ENCODE measurements at places on chromosomes 1 and 21.

GRCh38 chr1:91685994-91686393 is 185.3 kb downstream of the CDC7 start:
- no peak for DNase-seq

GRCh38 chr1:159207774-159208173 is 3.1 kb downstream of the ACKR1 start:
- DNase-seq: no peak

DNA sequence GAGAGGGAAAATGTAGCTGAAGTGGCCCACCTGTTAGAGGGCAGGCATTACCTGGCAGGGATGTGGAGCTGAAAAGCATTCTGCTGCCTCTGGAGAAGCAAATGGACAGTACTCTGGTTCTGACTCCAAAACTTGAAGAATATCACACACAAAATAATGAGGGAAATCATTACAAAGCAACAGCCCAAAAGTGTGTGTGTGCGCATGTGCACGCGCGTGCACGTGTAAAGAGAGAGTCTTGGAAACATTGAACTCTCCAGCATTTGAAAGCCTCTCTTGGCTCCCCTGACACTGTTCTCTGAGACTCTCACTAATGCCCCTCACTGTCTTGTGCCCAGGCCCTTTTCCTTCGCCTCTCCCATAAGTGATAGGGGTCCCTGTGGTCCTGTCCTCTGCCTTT is 2.3 kb upstream of the VTCN1 start:
- no peak for DNase-seq

DNA sequence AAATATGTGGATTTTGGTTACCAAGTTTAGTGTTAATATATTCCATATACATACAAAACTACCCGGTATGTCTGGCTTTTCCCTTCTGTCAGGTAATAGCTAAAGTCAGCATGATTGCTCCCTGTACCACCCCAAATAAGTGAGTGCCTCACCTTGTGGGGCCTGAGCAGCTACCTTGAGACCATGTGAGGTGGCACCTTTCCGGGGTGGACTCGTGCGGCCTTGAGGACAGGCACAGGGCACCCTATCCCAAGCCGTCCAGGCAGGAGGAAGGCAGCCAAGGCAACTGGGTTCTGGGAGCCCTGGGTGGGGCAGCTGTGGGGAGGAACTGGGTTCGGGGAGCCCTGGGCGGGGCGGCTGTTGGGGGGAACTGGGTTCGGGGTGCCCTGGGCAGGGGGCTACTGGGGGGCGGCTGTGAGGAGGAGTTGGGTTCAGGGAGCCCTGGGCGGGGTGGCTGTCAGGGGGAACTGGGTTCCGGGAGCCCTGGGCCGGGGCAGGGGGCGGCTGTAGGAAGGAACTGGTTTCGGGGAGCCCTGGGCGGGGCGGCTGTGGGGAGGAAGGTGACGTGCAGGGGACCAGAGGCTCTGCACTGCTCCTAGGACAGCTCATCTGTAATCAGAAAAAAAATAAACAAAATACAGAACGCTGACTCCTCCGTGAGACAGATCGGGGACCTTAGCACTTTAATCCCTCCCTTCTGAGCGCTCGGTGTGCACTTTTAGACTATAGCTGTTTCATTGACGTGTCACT is 63.3 kb downstream of the POFUT2 start:
- no peak for DNase-seq

- DNase-seq: no peak
These were observed 8.3 kb upstream of the MAP3K21 start for GRCh38 chr1:233319272-233319671.

DNA sequence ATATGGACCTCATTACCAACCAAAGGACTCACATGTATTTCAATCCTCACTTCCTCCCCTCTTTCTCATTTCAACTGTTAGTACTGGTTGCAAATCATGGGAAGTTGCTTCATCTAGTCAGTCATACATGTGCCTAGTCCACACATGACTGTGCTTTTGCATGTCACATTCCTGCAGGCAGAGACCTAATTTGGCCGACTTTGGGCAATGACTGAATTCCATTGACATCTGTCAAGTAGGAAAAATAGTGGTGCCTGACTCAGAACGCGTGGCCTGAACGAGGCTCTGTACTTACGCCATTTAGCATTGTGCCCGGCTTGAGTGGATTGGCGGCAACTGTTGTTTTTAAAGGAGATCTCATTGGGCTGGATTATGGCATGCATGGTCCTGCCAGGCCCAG is 18.0 kb downstream of the PTPRU start:
- DNase-seq: no peak

DNA sequence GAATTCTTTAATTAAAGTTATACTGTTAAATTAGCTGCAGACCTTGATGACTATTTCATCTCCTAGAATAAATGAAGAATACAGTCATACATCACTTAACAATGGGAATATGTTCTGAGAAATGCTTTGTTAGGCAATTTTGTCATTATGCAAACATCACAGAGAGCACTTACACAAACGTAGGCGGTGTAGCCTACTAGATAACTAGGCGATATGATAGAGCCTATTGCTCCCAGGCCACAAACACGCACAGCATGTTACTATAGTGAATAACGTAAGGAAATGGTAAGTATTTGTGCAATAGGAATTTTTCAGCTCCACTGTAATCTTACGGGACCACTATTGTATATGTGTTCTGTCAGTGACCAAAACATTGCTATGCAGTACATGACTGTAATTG is 37.6 kb upstream of the DESI2 start:
- DNase-seq: no peak

GRCh38 chr1:245099401-245099800 is 55.4 kb upstream of the KIF26B start:
- no peak for DNase-seq

GRCh38 chr1:58465825-58466629 is 80.5 kb downstream of the OMA1 start:
- no peak for DNase-seq

GRCh38 chr1:232596666-232597303 is 33.1 kb downstream of the SIPA1L2 start:
- no peak for DNase-seq

GRCh38 chr1:162530307-162530987 is 31.1 kb upstream of the UAP1 start:
- no peak for DNase-seq

DNA sequence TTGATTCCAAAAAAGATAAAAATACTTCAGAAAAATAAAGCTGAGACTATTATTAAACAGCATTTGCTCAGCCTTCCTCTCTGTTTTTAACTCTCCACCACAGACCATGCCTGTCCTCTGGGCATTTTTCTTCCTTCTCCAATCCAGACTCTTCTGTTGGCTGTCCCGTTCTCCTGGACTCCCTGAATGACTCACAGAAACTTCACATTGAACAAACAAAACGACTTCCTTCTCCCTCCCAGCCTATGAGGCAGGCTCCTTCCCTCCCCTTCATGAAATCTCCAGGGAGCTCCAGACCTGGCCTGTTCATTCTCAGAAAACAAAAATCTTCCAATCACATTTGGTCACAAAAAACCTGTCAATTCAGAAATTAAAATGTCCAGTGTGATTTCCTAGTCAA is 421.3 kb downstream of the NPHP4 start:
- DNase-seq: no peak

DNA sequence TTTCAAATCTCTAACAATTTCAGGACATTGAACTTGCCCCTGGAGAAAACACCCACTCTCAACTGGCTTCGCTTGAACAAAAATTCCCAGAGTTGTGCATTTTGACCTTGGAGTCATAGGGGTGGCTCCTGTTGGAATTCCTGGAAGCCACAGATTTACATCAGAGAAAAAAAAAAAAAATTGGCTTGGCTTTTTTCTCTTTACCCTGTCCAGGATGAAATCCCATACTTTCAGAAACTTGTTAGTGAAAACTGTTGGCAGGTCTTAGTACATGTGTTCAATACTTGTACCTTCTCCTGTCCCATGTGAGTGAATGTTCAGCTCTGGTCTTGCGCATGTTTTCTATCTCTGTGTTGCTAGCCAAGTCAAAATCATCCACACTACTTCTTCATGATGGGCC is 228.8 kb downstream of the TGFB2 start:
- no peak for DNase-seq

GRCh38 chr1:92995441-92996430 is 34.5 kb upstream of the DIPK1A start:
- no peak for DNase-seq

DNA sequence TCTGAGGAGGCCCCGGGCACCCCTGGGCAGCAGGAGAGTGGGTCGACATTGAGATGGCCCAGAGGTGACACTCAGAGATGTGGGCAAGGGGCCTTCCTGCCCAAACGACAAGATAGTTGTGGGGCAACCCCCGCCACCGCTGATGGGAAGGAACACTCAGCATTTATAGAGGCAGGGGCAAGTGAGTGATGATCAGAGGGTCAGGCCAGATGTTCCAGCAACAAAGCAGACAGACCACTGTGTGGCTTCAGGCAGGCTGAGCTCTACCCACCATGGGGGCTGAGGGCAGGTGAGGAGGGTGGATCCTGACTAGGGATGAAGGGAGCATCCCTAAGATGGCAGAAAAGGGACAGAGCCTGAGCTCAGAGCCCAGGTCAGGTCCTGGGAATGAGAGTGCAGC is 362.7 kb downstream of the PTPRU start:
- no peak for DNase-seq

- DNase-seq: no peak
These were observed 96.6 kb upstream of the VANGL1 start for GRCh38 chr1:115545096-115545720.

DNA sequence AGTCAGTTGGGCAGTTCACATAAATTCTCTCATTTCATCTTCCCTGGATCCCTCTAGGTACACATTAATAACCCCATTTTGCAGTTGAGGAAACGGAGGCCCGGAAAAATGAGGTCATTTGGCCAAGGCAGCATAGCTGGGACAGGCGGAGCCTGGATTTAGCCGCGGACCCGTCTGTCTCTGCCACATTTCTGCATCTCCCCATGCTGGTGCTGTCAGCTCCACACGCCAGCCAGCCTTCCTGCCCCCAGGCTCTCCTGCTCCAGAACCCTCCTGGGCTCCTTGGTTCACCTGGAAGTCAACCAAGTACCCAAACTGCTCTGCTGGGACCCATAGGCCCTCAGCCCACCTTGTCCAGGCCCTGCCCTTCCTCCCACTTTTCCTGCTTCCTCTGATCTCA is 7.6 kb downstream of the FOXO6 start:
- DNase-seq: no peak

GRCh38 chr1:206924592-206925105 is 2.9 kb upstream of the FCMR start:
- no peak for DNase-seq

DNA sequence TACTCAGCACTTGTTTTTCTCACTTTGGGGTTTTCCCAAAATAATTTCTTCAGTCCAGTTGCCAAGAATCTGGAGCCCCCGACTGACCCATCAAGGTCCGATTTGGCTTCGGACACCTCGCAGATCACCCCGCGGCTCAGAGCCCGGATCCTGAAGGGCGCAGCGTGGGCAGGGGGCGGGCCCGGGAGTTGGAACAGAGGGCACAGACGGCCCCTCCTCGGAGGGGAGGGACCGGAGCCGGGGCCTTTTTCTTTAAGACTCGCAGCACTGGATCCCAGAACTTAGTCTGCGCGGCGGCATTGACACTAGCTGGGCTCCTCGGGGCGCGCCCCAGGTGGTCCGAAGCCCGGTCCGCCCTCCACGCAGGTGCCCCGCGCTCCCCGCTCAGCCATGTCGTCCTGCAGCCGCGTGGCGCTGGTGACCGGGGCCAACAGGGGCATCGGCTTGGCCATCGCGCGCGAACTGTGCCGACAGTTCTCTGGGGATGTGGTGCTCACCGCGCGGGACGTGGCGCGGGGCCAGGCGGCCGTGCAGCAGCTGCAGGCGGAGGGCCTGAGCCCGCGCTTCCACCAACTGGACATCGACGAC is at the start of gene CBR3:
TSS of gene CBR3 (plus strand) at position 277 of the 588 bp plus-strand sequence. CDS start at position 391, 114 bp downstream.
- DNase-seq: no peak

DNA sequence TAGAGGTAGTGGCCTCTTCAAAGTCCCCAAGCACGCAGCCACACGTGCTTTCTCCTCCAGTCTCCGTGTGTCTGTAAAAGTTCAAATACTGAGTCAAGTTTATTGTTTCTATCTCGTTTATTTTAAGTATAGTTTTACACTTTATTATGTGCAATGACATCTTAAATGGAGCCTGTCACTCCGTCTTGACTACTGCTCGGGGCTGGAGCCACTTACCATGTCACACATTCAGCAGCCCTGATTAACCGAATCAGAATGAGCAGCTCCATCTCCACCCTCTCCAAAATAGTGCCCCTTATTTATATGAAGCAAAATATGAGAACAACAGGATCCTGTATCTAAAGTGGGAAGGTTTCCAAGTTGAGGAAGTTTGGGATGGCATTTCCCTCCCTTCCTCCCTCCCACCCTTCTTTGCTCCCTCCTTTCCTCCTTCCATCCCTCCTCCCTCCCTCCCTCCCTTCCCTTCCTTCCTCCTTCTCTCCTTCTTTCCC is 201.0 kb downstream of the PBX1 start:
- DNase-seq: no peak

GRCh38 chr21:40853956-40854688 is 7.2 kb upstream of the DSCAM start:
- no peak for DNase-seq

DNA sequence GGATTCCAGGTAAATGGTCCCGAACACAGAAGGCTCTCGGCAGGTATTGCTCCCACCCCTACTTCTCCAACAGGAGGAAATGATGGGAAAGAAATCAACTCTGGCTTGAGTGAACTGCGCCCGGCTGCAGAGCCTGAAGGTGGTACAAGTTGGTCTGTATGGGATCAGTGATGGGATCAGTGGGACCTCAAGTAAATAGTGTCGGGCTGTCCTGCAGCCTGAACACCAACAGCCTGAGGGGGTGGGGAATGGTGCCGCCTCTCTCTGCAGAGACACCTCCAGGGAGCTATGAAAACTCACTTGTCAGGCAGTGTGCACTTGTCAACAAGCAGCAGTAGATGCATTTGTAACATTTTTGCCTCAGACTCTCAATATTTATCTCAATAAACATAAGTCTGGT is 183.5 kb downstream of the MATN1 start:
- no peak for DNase-seq

GRCh38 chr1:221284028-221284427 is 404.8 kb downstream of the HLX start:
- no peak for DNase-seq

- DNase-seq: no peak
These were observed 18.9 kb downstream of the FCGR2B start for GRCh38 chr1:161681879-161682278.

DNA sequence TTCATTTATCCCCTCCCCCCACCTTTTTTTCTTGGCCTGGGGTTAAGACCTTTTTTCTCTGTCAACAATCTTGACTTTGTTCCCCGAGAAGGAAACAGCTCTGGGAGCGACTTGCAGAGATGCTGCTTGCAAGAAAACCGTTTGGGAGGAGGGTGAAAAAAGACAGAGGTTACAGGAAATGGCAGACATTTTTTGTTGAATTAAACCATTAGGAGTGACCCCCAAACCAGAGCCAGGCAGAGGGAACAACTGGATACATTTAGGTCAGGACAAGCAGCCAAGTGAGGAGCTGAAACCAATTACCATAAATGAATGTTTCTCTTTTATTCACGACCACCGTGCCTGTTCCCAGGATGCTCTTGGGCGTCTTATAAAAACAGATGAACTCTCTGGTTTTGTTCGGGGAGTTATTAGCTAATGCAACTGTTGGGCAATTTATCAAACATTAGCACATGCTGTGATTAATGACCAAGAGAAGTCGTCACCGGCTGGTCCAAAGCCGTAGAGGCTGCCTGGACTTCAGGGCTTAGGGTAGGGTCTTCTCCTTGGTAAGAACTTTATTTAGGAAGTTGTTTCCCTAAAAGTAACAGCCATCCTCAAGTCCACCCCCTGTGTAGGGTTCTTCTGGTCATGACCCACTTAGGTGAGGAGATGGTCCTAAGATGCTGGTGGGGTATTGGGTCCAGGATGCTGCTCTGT is 141.0 kb downstream of the FOXD2 start:
- DNase-seq: no peak

- DNase-seq: no peak
These were observed 58.2 kb upstream of the MPC2 start for GRCh38 chr1:167995038-167995437.
